Neural crest cell (in vitro differentiated cells): ENCODE measurements at places on chromosomes 4 and X.

GRCh38 chr4:120922381-120923206 is at the start of gene PRDM5:
Gene PRDM5 (minus strand): TSS chr4:120922726. CDS start chr4:120922608, 118 bp downstream.
- peak; percentile 54 for DNase-seq

GRCh38 chr4:86536151-86536550 is 58.0 kb upstream of the PTPN13 start:
- no peak for DNase-seq

GRCh38 chrX:144586756-144587155 is 660.5 kb upstream of the SPANXN1 start:
- no peak for DNase-seq

- DNase-seq: no peak
Measured at GRCh38 chrX:80237072-80237471, 183.2 kb upstream of the TENT5D start.

DNA sequence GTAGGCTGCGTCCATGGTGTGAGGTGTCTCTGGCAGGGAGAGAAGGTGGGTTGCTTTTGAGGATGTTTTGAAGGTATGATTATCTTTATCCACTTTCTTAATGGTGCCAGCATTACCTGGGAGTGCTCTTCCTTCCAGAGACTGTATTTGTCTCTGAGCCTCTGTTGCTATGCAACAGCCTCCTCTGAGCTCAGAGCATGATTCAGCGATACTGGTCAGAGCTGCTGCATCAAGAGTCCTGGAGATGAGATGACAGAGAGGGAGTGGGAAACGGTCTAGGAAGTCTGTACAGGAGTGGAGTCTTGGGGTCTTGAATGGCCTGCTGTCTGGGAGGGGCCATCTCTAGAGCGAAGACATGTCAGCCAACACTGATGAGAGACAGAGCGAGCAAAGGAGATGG is 104.4 kb upstream of the RAB40AL start:
- DNase-seq: no peak

- no peak for DNase-seq
Measured at GRCh38 chr4:85107553-85107952, 141.1 kb upstream of the WDFY3 start.

GRCh38 chr4:25982962-25983361 is 68.9 kb downstream of the SMIM20 start:
- DNase-seq: no peak

DNA sequence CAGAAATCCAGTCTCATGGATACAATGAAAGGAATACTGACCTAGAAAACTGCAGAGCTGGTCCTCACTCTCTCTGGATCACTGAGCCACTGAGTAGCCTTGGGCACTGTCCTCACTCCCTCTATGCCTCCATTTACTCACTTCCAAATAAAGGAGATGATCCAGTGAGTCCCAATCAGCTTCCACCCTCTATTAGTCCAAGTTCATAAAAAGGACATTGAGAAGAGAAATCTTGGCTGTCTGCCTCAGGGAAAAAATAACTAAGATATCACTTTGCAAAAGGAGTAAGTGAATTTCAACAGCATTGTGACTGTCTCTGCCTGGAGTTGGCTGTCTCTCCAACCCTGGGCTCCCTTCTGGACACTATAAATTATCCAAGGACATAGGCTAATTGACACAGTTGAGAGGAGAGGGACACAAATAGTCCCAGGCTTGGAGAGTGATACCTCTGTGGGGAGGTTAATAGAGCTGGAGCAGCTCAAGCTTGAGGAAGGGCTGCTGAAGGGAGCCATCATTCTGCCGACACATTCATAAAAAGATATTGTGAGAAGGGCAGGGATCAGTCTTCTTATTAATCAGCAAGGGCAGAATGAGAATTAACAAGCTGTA is 572.3 kb downstream of the RAB28 start:
- DNase-seq: no peak

DNA sequence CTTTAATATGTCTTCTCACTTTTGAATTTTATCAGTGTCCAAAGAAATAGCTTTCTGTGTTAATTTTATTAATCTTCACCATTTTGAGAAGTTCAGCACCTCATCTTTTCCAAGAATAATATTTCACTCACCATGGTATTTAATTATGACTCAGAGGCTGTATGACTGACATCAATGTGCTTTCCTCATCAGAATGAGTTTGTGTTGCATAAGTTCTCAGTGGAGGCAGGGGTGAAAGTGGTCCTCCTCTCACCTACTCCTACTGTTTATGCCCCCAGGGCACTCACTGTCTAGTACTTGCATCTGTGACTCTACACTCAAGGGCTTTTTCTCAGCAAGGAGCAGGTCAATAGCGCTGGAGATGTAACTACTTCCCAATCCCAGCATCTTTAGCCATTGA is 905.3 kb upstream of the INTU start:
- DNase-seq: no peak

DNA sequence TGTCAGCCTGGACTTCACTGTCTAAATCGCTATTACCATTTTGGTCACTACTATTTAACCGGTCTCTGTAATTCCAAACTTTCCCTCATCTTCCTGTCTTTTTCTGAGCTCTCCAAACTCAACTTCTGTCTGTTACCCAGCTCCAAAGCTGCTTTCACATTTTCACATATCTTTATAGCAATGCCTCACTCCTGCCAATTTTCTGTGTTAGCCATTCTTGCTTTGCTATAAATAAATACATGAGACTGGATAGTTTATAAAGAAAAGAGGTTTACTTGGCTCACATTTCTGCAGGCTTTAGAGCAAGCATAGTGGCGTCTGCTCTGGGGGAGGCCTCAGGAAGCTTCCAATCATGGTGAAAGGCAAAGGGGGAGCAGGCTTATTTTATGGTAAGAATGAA is 368.3 kb upstream of the GNPDA2 start:
- no peak for DNase-seq

GRCh38 chr4:7938266-7938608 is 1.4 kb downstream of the AFAP1 start:
- no peak for DNase-seq

DNA sequence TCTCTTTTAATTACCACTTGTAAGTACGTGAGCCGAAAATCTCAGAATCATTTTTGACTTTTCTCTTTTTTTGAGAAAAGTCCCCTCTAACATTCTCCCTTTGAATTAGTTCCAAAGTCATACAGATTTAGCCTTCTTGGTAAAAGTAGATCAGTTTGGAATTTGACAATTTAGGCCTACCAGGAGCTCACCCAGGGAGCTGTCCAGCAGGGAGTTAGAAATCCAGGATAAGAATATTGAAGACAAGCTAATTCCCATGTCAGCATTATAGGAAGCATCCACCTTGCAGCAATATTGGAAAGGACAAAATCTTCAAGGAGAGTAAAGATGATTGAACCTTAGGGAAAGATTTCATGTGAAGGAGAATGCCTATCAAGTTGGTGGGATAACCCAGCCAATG is 352.2 kb upstream of the CPEB2 start:
- DNase-seq: no peak

DNA sequence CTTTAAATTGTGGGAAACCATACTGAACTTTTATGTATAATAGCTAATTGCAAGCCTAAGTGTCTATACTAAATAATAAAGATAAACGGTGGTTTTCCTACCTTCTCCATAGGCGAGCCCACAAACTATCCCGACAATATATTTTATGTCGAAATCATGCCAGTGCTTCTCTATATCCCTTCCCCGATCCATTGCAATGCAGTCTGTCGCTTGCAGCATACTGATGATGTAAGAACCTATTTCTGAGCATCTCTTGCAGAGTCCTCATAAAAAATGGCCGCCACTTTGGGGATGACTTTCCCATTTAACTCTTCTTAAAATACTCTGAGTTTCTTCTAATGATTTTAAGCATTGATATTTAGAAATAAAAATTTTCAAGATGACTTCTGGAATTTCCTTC is 58.1 kb upstream of the TLR3 start:
- no peak for DNase-seq

GRCh38 chr4:174365018-174365587 is 81.4 kb downstream of the CEP44 start:
- DNase-seq: peak; percentile 14

DNA sequence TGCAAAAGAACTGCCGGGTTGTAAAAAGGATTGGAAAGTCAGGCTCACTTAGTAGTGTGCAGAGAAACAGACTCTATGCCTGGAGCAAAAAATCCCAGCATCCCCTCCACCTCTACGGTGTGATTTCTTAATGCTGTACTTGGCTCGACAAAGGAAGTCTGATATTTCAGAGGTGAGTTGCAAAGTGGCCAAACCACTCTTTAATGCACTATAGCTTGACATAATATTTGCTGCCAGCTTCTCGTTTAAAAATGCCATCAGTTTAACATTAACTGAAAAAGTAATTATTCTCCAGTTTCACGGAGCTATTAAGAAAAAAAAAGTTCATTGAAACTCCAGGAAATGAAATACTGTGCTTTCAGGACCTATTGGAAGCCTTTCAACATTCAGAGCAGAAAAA is 448.3 kb upstream of the ZFP42 start:
- no peak for DNase-seq

DNA sequence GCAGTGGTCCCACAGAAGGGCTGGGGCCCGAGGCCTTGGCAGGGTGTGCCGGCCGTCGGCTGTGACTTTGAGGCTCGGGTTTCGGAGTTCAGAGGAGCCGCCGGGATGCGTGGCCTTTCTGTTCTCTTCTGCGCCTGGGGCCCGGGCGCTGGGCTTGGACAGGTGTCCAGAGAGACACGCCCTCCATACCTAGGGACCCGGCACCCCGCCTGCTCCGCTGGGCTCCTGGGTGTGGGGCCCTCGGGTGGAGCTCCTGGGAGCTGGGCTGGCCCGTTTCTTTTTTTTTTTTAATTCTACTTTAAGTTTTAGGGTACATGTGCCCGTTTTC is 11.3 kb downstream of the FGFRL1 start:
- DNase-seq: no peak

DNA sequence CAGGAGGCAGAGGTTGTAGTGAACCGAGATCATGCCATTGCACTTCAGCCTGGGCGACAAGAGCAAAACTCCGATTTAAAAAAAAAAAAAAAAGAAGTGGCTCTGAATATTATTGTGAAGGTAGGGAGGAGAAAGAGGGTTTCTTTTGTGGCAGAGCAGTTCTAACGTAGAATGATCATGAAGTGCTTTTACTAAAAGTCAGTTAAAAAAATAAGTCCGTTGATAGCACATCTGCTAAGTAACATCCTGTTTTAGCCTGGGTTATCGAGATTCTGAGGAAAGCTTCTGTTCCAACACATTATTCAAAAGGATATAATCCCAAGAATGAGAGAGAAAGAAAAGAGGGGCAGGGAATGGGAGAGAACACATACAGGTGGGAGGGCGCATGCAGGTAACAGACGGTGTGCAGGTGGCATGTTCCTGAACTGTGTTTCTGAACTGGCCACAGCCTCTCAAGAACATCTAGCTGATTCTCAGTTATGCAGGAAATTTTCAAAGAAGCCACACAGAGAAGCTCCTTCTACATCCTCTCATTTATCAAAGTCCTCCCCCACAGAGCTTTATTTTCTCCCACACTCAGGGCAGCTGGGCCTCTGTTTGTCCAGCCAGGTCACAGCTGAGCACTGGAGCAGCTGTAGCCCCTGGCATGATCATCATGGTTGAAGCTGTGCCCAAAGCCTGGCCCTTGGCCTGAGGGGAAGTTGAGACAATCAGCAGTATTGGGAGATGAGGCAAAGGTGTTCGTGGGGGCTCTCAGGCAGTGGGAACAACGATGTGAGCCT is 342.3 kb downstream of the ZNF674 start:
- DNase-seq: no peak

- no peak for DNase-seq
Measured at GRCh38 chr4:23353200-23353599, 536.6 kb downstream of the PPARGC1A start.

DNA sequence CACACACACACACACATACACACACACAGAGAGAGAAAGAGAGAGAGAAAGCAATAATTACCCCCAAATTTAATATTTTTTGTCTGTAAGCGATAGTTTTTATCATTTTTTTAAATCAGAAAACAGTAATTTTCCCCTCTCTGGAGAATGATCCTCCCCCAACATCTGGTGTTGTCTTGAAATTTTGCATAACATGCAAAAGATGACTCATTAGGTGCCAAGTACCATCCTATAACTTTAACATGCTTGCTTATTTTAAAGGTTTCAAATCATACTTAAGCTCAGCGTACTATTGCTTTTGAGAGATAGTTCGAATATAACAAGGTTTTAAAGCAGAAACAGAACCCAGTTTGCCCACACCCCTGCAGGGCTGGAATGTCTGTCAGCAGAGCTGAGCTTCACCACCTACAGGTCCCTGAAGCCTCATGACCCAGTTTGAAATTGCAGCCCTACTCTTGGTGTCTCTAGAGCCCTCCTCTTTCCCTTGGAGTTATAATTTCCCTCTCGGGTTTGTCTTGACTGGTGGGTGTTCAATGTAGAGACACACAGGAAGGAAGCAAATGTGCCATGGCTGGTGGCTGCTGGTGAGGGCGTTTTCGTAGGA is 175.0 kb upstream of the HS3ST1 start:
- DNase-seq: no peak

GRCh38 chr4:87632469-87632868 is 17.6 kb upstream of the DMP1 start:
- DNase-seq: no peak

GRCh38 chr4:48570646-48571220 is 80.7 kb downstream of the ZAR1 start:
- no peak for DNase-seq

- DNase-seq: no peak
Measured at GRCh38 chr4:138494931-138495330, 252.8 kb upstream of the SLC7A11 start.

- DNase-seq: no peak
Measured at GRCh38 chr4:25090516-25090915, 59.8 kb upstream of the LGI2 start.

- DNase-seq: no peak
Measured at GRCh38 chr4:136390824-136391223, 1141.5 kb downstream of the PCDH18 start.

DNA sequence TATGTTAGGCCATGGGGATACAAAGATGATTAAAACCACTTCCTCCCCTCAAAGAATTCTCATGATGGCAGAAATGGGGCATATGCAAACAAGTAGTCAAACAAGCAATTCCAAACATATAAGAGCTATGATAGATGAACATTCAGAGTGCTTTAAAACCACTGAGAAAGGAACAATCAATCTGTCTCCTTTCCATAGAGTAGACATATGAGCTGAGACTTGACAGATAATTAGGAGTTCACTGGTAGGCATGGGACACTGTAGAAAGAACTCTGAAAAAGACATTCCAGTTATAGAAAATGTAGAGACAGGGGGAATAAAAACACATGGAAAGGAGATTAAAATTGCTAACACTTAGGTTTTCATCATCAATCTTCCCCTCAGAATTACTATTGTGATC is 372.8 kb downstream of the KLHL4 start:
- DNase-seq: no peak

GRCh38 chr4:122700178-122700725 is 32.3 kb upstream of the BBS12 start:
- DNase-seq: no peak

DNA sequence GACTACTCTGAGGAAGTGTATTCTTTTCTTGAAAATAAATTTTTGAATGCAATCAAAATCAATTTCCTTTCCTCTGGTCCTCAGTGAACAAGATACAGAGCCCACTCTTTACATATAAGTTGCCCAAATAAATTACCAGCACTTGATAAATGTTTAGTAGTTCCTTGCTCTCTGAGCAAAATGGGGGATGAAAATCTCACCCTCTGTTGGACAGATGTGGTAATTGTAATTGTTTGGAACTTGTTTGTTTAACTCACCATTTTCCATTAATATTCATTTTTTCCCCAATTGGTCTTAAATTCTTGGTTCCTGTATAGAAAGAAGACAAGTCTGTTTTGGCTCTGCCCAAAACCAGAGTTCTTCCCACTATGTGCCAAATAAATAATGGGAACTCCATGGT is 146.3 kb downstream of the LDB2 start:
- no peak for DNase-seq
